ENCODE measurements at places on chromosomes 7 and 10.
A peak's percentile ranks its signal among the peaks of the same experiment; 100 is the strongest.

GRCh38 chr10:32909456-32909855 is 48.6 kb downstream of the ITGB1 start:
- DNase-seq: no peak

GRCh38 chr7:80240265-80241025 is 105.8 kb downstream of the GNAI1 start:
- no peak for DNase-seq

DNA sequence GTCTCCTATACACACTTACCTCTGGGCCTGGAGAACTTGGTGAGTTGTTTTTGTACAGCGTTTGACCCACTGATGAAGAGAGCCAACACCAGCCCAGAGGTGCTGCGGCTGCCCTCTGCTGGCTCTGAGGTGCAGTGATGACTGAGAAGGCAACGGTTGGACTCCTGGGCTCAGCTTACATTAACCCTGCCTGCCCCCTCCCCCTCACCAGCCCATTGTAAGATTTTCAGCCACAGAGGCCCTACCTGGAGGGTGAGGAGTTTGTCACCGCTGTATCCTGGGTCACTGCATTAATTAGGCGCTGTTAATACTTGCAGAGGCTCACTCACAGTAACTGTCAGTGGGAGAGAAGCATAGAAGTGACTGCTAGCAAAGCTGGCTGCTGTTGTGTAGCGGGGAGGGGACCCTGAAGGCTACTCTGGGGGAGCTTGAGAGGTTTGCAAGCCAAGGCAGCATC is 19.0 kb upstream of the ANKRD2 start:
- DNase-seq: peak; percentile 56

DNA sequence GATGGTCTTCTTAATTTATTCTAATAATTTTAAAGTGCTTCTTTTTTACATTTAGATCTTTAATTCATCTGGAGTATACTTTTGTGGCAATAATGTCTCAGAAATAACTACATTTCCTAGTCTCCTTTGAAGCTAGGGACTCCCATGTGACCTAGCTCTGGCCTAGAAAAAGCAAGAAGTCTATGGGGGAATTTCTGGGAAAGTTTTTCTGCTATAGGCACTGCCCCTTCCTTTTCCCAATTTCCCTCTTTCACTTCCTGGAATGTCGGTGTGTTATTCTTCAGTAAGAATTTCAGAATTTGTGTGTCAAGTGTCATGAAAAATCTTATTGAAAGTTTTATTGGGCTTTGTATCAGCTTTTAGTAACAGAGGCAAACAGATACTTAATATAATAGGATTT is 94.6 kb upstream of the LRRC4 start:
- no peak for DNase-seq

- no peak for DNase-seq
Measured at GRCh38 chr7:106482091-106482490, 178.9 kb downstream of the CCDC71L start.

DNA sequence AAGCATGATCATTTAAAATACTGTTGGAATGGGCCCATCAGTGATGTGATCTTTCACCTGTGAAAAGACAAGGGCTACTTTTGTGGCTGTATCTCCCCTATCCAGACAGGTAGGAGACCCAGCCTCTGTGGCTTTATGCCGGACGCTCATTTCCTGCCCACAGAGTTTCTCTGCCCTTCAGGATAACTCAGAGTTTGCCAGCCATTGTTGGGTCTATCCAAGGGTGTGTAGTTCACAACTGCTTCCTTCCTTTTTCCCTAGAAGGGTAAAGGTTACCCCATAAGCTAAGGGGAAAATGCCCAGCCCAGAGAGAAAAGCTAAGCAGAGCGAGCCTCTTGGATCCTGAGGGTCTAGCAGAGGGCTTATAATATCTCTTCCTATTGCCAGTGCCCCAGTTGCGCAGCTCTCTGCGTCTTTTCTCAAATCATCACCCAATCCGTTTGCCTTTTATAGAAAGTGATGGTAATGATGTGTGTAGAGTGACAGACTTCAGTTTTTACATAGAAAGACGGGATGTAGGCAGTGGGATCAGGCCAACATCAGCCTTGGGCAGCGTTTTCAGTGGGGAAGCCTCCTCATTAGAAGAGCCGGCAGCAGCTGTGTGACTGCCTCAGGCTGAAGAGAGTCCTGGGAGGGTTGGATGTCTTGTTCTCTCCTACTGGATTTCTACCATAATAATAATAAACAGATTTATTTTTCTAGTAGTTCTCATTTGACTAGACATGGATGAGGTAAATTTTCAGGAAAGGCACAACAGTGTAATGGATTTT is 80.5 kb downstream of the MET start:
- no peak for DNase-seq

DNA sequence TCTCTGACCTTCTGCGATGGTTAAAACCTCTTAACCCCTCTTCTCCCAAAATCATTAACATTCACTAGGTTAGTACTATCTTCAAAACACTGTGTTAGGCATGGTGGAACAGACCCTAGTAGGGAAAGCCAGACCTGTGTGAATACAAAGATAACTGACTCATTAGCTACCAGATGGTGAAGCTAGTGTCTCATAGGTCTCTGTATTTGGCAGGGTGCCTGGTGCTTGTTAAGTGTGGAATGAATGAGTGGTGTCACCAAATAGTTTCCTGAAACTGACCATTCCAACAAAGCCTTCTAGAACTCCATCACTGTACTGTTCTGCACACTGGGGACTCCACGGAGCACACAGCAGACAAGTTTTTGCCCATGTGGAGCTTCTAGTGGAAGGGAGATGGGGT is 27.7 kb upstream of the TM9SF3 start:
- no peak for DNase-seq

- no peak for DNase-seq
Measured at GRCh38 chr10:31926765-31927564, 1.7 kb downstream of the ARHGAP12 start.

GRCh38 chr7:43303740-43304241 is 191.3 kb downstream of the HECW1 start:
- peak; percentile 56 for DNase-seq

- no peak for DNase-seq
Measured at GRCh38 chr7:91847876-91848588, 32.5 kb downstream of the MTERF1 start.

GRCh38 chr7:33952824-33953223 is 47.5 kb downstream of the BMPER start:
- no peak for DNase-seq

GRCh38 chr7:70494225-70495032 is 637.5 kb upstream of the GALNT17 start:
- DNase-seq: no peak

DNA sequence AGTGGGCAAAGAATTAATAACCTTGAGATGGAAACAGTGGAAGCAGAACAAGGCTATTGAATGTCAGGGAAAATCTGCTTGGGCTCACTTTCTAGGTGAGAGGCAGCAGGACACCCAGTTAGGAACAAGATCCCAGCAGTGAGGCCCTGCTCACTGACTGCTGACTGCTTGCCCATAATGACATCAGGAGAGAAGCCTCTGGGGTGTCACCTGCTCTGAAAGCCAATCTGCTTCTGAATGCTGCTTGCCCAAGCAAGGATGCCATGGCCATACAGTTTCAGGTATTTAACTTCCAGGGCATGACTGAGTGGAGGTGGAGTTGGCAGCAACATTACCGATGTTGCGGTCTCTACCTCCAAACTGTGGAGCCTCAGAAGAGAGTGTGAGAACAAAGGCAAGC is 11.7 kb upstream of the WAPL start:
- no peak for DNase-seq

DNA sequence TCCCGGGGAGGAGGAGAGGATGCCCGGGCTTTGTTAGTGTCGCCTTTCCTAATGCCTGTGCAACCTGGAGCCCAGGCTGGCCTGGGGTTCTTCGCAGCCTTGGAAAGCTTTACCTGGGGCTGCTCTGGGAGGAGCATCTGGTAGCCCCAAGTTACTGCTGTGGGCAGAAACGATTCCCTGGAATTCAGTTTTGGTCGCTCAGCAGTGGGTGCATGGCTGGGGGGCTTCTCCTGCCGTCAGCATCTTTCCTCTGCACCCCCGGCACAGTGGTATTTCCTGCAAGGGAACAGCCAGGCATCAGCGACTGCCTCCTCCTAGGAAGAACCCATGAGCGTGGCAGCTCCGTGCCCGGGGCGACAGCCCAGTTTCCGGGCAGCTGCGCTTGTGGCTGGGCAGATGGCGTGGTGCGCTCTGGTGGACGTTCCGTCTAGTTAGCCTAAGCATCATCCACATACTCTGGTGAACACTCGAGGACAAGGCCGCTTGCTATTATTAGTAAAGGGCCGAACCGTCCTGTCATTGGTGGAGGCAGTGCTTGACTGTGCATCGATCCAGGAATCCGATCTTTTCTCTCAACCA is 107.0 kb upstream of the BTBD16 start:
- DNase-seq: no peak

DNA sequence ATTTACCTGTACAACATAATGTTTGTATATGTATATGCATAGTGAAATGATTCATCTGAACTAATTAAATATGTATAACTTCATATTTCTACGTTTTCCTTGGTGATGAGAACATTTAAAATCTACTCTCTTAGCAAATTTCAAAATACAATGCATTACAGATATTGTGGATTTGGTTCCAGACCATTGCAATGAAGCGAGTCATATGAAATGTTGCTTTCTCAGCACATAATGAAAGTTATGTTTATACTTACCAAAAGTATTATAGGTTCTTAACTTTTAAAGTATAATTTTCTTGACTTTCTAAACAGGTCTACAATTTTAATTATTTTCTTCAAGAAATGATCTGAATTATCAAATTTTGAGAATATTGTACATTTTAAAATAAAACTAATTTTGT is 189.2 kb downstream of the CSTF2T start:
- DNase-seq: no peak

DNA sequence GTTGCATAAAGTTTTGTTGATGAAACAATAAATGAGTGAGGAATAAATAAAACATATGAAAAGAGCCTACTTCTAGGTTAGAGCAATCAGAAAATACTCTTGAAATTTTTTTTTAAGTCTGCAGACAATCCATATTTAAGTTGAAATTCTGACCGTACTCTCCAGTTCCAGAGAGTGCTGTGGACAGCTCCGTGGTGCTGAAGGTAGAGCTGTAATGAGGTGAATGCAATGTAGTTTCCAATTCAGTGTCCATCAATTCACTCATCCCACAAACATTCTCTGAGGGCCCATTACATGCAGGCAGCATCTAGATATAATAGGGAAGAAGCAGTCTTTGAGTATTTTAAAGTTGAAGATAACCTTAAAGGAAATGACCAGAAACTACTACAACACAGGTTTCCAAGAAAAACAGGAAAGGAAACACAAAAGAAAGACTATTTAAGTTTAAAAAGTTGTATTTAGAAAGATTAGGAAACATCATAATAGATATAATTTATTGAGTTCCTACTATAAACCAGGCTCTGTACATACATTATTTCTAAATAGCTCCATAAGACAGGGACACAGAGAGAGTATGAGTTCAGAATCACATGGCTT is 44.0 kb upstream of the CRTAC1 start:
- DNase-seq: no peak

- DNase-seq: no peak
Measured at GRCh38 chr10:54402576-54402975, 398.5 kb downstream of the PCDH15 start.

- DNase-seq: no peak
Measured at GRCh38 chr7:40223451-40224127, 88.8 kb downstream of the SUGCT start.

GRCh38 chr7:91720260-91720937 is 160.1 kb downstream of the MTERF1 start:
- no peak for DNase-seq

GRCh38 chr10:42864575-42864974 is 82.0 kb downstream of the BMS1 start:
- no peak for DNase-seq

- DNase-seq: no peak
Measured at GRCh38 chr7:141225916-141226618, 152.2 kb downstream of the TMEM178B start.

DNA sequence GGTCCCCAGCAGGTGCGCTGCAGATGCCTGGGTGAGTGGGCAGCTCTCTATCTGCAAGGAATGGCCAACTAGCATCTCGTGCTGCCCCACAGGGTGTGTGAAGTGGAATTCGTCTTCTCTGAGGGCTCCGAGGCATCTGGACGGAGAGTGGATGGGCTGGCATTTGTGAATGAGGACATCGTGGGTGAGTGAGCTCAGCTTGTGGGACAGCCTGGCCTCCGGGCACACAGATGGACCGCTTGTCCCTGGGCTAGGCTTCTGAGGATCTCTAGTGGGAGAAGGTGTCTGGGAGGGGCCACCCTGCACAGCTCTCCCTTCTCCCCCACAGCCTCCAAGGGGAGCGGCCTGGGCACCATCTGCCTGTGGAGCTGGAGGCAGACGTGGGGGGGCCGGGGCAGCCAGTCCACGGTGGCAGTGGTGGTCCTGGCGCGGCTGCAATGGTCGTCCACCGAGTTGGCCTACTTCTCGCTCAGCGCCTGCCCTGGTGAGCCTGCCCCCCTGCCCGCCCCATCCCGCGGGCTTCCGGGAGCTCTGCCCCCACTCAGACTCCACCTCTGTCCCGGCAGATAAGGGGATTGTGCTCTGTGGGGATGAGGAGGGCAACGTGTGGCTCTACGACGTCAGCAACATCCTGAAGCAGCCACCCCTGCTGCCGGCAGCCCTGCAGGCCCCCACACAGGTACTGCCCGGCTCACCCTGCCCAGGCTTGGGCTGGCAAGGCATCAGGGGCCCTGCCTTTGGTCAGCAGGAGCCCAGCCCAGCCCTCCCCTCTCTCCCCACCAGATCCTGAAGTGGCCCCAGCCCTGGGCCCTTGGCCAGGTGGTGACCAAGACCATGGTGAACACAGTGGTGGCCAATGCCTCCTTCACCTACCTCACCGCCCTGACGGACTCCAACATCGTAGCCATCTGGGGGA is 6.3 kb downstream of the POLR2J start:
- no peak for DNase-seq

- no peak for DNase-seq
Measured at GRCh38 chr7:85474234-85474633, 287.4 kb upstream of the SEMA3D start.

DNA sequence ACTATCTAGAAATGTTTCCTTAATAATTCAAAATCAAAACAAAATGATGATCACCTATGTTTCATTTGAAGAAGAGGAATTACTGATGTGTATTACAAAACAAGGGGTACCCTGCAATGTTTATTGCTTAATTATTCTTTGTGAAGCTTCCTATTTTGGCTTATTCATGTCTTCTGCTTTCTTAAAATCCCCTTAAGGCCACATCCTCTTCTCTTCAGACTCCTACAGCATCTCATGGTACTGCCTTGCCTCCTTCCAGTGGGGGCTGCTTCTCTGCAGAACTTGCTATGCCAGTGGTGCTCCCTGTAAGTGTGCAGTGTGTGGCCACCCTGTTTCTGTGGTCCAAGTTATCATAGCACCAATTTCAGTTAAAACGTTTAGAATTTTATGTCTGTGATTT is 35.0 kb downstream of the CCDC146 start:
- no peak for DNase-seq

DNA sequence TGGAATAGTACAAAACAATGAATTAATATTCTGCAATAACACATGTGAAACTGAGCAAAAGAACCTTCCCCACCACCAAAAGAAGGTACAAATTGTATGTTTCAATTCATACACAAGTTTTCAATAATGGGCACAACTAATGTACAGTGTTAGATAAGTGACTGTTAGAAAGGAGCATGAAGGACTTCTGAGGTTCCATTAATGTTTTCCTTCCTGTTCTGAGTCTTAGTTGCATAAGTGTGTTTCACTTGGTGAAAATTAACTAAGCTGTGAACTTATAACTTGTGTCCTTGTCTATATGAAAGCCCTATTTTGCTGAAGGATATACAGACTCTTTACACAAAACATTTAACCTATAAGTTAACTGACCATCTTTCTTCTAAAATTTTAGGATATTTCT is 8.2 kb downstream of the GSAP start:
- DNase-seq: no peak

All from stimulated activated CD4-positive, alpha-beta T cell treated with anti-CD3 and anti-CD28 coated beads, Interleukin-2, amount 100 ng/mL, for 48 hours (primary cell).